IPS DF 6.9 (cell line): ENCODE measurements at places on chromosomes 3 and 15.

GRCh38 chr3:123447749-123448517, 957 bp downstream of the ADCY5 start:
- DNase-seq: no peak

DNA sequence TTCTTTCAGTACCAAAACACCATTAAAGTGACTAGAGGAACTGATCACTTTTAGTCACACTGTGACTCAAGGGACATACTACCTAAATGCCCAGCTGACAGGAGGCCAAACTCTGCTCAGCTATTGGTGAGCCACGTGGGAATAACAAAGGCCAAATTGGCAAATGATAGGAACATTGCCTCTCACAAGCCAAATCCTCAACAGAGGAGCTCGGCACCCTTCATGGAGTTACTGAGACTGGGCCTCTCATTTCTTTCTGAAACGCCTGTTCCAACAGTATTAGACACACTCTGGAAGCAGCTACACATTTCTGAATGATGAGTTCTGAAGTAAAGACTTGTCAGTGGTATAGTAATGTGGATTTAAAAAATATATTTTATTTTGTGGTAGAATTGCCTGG, 166.0 kb upstream of the COL8A1 start:
- DNase-seq: no peak

- DNase-seq: no peak
Observed at GRCh38 chr15:73388256-73388781, 19.6 kb upstream of the HCN4 start.

DNA sequence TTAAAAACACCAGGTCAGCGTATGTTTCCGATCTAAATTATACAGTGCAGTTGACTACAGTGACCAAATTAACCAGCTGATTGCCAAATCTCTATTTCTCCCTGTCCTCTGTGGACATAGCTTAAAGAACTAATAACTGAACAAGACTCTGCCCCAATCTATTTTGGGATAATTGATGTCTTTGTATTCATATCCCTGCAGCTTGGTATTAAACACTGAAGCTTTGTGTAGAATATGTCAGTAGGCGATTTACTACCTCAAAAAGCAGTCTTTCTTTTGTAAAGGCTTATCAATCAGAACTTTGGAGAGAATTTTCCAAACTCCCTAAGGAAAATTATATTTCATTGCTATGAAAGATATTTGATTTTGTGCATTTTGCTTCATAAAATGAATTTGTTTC, 258.2 kb downstream of the SOX2 start:
- no peak for DNase-seq

- no peak for DNase-seq
Observed at GRCh38 chr15:25971053-25971452, 107.9 kb upstream of the ATP10A start.

DNA sequence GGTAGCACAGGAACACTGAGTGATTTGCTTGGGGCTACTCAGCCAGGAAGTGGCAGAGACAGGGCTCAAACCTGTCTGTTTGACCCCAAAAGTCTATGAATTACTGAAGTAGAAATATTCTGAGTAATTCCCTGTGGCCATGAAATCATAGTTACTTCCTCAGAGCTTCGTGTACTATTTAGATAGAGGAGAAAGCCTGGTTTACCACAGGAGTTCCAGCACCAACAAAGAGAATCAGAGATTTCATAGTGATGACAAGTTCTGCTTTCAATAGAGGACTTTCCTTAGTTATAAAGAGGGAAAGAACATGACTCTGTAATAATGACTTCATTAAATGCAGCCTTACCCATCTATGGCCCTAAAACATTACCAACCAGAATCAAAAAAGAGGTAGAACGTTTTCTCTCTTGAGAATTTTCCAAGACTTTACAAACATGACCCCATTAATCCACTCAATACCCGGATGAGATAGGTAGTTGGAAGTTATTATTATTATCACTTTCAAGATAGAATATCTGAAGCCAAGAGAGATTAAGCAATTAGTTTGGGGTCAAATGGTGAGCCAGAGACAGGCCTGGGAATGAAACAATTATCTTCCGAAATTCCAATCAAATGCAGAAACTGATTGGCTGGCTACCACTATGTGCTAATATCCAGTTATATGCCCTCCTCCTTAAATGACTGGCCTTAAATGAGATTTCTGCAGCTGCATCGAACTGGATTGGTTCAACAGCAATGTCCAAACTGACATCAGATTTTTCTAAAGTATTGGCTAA, 13.6 kb upstream of the WNT5A start:
- no peak for DNase-seq

- DNase-seq: no peak
Observed at GRCh38 chr15:54575586-54575985, 597.3 kb downstream of the UNC13C start.

GRCh38 chr3:170603770-170604510, 18.1 kb upstream of the SLC7A14 start:
- no peak for DNase-seq

DNA sequence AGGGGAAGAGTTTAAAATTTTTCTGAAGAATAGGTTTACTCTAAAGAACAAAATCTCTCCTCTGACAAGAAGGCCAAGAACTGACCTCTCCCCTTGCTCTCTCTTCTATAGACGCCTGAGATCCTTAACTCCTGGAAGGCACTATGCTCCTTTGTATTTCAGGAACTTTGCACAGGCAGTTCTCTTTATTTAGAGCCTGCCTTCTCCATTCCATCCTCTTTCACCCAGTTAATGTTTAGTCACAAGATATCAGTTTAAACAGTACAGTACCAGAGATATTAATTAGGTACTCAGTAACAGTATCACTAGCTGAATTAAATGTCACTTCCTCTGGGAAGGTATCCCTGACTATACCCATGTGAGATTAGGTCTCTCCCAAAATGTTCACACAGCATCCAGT, 33.5 kb downstream of the HERC1 start:
- DNase-seq: no peak

DNA sequence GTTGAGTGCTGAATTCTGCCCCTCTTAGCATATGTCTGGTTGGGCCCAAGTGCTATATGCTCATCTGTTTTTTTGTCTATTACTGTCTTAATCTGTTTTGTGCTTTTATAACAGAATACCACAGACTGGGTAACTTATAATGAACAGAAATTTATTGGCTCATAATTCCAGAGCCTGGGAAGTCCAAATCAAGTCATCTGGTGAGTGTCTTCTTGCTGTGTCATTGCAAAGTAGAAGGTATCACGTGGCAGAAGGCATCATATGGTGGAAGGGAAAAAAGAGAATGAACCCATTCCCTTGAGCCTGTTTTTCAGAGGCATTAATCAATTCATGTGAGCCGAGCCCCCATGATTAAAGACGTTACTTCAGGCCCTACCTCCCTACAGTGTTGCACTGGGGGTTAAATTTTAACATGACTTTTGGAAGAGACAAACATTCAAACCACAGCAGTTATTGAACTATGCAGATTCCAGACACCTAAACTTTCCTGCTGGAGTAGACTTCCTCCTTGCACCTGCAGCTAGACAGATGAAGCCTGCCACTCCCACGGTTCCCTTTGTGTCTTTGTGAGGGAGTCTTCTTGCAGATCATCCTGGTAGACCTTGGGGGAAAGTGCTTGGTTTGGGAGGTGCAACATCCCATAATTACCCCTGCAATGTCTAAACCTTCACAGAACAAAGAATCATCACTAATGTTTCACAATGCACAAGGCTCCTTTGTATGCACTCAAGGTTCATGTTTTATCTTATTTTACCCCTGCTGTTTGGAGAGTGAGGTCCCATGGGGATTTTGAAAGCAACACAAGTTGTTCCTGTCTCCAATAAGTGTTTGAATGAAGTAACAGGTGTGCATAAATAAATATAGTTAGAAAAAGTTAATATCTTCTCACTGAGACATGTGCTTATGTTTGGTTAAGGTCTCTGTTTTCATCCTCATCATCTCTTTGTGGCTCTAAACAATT, 64.7 kb upstream of the XCR1 start:
- DNase-seq: no peak

- DNase-seq: no peak
Observed at GRCh38 chr3:19363071-19363470, 214.8 kb downstream of the KCNH8 start.

DNA sequence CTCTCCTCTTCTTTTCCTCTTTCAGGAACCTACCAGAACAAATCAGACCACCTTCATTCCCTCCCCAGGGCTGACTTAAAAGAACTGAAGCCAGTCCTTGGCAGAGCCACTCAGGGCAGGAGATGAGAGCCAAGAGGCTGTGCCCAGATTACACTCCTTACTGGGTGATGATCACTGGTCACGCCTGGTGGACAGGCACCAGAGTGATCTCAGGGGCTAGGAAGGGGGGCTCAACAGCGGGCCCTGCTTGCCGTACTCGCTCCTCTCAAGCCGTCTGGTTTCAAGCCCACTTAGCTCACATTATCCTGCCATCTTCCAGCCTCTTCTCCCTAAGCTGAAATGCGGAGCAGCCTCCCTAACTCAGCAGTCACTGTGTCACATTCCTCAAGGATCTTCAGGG, 1.7 kb upstream of the FAH start:
- no peak for DNase-seq

GRCh38 chr3:140438736-140439470, 239.0 kb upstream of the TRIM42 start:
- no peak for DNase-seq

DNA sequence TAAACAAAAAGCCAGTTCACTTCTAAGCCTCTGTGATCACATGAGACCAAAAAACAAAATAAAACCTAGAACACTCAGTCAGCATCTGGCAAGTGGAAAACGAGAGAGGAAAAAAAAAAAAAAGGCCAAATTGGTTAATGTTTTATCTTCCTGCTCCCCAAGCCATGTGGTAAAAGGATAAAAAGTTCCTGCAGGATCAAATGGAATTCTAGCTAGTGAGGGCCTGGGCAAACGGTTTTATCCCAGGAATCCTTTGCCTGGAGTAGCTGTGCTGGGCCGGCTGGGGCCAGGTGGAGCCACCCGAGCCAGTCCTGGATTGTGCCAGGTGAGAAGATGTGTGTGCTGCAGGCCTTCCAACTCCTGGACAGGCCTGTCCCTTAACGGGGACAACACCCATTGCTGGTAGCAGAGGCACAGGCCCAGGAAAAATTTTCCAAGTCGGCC, 13.2 kb downstream of the SMAD6 start:
- DNase-seq: no peak

- no peak for DNase-seq
Observed at GRCh38 chr3:41522612-41523011, 323.3 kb downstream of the CTNNB1 start.

- DNase-seq: no peak
Observed at GRCh38 chr3:9019259-9019961, 56.1 kb upstream of the RAD18 start.

DNA sequence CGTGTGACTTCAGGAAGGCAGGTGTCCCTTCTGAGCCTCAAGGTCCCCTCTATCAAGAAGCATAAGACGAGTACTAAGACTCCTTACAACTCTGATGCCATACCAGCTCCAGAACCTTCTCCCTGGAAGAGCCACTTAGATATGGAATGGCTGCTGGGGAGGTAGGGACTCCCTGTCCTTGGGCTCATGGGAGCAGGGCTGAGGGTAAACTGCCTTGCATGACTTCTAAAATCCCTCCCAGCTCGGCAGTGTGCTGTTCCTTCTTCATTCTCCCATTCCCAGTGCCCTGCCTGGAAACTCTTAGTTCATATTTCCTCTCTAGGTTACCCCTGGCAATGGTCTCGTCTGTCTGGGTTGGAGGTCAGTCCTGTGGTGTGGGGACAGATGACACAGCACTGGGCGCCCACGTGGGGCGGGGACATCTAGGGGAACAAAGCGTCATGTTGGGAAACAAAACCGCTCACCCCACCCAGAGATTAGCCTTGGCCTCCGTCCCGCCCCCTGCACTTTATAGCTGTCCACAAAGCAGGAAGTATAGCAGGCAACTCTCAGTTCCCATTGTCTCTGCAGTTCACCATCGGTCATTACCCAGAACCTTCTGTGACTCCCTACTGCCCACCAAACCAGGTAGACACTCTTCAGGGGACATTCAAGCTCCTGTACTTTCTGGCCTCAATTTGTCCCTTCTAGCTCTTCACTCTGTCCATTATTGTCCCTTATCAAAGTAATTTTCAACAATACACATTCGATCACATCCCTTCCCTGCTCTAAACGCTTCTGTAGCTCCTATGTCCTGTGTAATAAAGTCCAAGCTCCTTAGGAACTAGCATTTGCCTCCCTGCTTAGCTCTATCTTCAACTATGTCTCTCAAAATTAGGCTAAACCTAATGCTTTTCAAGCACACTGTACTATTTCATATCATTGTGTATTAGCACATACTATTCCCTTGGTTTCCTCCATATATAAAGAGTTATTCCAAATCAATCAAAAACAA, 73.8 kb downstream of the IQSEC1 start:
- DNase-seq: no peak

GRCh38 chr3:85592256-85592655, 633.5 kb downstream of the CADM2 start:
- DNase-seq: no peak

DNA sequence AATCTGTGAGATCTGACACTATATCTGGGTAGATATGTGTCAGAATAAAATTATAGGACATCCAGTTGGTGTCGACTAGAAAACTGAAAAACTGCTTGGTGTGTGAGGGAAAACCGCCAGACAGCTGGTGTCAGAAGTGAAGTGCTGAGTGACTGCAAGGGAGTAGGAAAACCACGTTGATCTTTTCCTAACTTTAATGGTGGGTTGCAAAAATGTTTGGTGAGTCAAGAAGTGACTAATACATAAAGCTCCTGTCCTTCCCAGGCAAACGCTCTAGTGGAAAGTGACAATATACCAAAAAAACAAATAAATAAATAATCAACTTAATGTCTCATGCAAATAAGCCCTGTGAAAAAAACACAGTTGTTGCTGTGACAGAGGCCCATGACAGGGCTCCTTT, 7.3 kb upstream of the CD96 start:
- no peak for DNase-seq

- no peak for DNase-seq
Observed at GRCh38 chr3:80018375-80018774, 250.6 kb upstream of the ROBO1 start.

GRCh38 chr3:43373560-43373928, 87.2 kb downstream of the SNRK start:
- DNase-seq: no peak

- no peak for DNase-seq
Observed at GRCh38 chr15:80251428-80252120, 439 bp downstream of the CTXND1 start.

DNA sequence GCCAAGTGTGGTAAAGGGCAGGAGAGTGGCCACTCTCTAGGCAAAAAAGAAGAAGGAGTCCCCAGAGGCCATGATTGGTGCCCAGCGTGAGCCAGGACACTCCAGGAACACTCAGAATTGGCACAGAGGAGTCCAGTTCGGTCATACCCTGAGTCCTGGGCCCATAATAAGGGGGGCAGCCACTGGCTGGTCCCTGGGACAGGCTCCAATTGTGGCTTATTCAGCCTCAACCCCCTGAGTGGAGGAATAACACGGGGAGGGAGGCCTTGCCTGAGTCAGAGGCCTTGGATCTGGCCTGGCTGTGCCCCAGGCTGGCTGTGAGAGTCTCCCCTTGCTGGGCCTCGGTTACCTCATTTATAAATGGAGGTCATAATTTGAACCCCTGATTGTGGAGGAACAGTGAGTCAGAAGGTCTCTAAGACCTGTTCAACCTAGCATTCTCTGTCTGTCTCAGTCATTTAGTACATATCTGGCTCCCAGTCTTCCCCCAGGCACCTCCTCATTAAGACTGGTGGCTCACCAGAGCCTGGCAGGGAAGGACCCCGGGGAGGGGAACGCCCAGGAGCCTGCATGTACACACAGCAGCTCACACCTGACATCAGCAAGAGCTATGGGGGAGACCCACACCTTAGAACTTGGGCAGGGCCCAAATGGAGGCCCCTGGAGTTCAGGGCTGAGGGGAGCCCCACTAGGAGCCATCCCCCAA, 95.9 kb upstream of the ATP2B2 start:
- DNase-seq: no peak

GRCh38 chr15:74240002-74240568, 4.0 kb downstream of the CCDC33 start:
- no peak for DNase-seq

GRCh38 chr3:183930086-183930485, 45.4 kb upstream of the PARL start:
- no peak for DNase-seq
